ENCODE measurements at places on chromosomes 5 and 9.

- no peak for DNase-seq
These were observed 213.9 kb downstream of the TMEM167A start for GRCh38 chr5:82863266-82863665.

DNA sequence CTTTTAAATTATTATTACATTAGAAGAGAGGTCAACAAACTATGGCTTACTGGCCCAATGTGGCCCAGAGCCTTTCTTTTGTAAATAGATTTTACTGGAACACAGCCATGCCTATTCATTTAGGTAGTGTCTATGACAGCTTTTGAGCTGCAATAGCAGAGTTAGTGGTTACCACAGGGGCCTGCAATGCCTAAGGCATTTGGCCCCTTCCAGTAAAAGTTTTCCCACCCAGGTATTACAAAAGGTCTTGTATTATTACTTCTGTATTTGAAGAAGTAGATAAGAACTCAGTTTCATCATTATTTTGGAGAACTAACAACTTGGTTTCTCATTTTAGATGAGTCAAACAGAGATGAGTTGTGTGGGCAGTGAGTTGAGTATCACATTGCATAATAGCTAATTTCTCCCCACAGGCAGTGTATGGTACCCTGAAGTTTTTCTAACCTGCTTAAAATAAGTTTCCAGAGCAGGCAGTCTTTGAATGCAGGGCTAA is 9.5 kb downstream of the MTRR start:
- DNase-seq = peak; percentile 60

- no peak for DNase-seq
These were observed 192.0 kb upstream of the PPP1R26 start for GRCh38 chr9:135287627-135288026.

- DNase-seq = no peak
These were observed 474.2 kb downstream of the EFNA5 start for GRCh38 chr5:107196500-107197059.

DNA sequence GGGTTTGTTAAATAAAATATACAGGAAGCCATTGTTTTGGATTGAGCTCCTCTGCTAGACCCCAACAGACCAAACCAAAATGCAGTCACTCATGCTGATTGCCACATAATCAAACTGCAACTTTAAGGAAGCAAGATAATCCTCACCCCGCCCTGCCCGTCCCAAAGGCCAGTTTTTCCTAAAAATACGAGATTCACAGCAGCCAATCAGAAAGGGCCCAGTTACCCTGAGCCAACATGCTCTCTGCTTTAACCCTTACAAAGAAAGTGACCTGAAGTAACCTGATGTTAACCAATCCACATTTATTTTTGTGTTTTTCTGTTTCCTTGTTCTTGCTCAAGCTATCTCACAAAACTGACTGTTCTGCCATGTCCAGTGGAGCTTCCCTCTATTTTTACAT is 21.5 kb upstream of the RNF20 start:
- DNase-seq = no peak

GRCh38 chr5:124871303-124871702 is 124.9 kb upstream of the ZNF608 start:
- DNase-seq = no peak
